ENCODE measurements at places on chromosomes 1 and 21.

DNA sequence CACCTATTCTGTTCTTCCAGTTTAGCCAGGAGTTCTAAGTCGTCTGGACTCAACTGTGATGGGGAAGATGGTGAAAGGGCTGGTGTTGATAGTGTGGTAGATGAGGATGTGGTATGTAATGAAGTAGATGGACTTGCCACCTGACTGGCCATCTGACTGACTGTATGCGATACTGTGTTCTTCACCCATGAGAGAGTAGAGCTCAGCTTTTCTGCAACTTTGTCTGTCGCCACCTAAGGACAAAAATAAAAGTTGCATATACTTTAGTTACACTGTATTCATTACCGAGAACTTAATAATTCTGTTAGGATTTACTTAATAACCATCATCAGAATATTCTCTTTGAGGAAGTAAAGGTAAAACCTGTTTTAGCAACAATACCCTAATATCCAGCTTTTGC, 48.5 kb downstream of the EVI5 start:
- no peak for DNase-seq

DNA sequence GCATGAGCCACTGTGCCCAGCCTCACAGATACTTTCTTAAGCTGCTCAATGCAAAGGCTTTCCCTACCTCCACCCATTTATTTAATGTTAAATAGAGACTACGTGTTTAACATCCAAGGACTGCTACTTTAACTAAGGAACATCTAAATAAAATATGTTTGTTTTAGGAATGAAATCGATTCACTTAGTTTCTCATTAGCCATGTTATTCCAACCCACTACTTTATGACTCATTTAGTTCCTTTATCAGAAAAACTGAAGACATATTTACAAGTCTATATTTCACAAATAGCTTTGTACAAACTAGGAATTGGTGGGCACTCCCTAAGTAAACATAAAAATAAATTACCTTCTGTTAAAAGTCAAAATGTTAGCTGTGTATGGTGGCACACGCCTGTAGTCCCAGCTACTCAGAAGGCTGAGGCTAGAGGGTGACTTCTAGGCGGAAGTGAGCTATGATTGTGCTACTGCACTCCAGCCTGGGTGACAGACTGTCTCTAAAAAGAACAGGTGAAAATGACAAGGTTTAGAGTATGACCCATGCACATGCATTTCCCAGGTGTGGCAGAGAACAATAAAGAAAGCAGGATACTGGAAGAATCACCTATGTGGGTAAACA, 39.9 kb upstream of the AK4 start:
- DNase-seq, result no peak

DNA sequence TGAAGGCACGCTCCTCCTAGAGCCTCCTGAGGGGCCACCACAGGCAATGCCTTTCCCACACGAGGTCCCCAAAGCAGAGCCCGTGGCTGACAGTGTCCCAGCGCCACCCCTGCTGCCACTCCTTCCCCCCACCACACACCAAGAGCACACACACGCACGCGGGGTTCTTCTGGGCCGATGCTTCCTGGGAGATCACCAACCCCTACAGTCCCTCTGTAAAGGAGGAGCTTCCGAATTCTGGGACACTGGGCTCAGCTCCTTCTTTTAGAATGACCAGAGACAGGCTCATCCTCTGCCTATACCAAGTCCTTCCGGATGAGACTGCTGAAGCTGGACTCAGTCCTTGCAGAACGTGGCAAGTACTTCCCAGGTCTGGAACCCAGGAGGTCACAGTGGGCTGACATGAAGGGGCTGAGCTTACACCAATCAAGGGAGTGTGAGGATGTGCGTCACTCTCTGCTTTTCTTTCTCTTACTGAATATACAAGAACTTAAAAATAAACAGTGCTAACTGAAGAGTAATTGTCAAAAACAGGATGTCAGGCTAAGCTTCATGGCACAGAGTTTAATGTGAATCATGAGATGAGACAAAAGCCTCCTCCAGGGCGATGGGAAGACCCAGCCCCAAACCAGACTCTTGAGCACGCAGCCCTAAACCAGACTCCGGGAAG, 12.7 kb downstream of the SSU72 start:
- no peak for DNase-seq

DNA sequence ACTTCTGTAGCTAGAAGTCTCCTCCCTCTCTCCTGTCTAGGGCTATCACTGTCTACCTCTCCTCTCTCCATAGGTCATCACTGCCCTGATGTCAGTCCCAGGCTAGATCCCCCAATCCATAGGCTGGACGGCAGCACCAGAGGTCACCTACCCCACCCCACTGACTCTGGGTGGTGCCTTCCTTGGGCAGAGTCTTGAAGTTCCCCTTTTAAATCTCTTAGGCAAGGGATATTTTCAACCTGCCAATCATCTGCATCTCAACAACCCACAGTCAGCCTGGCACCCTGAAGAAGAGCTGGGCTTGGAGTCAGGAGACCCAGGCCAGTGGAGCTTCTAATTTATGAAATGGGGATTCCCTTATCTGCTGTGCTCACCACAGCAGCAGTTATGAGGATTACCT, 13.2 kb downstream of the MYBPH start:
- no peak for DNase-seq

DNA sequence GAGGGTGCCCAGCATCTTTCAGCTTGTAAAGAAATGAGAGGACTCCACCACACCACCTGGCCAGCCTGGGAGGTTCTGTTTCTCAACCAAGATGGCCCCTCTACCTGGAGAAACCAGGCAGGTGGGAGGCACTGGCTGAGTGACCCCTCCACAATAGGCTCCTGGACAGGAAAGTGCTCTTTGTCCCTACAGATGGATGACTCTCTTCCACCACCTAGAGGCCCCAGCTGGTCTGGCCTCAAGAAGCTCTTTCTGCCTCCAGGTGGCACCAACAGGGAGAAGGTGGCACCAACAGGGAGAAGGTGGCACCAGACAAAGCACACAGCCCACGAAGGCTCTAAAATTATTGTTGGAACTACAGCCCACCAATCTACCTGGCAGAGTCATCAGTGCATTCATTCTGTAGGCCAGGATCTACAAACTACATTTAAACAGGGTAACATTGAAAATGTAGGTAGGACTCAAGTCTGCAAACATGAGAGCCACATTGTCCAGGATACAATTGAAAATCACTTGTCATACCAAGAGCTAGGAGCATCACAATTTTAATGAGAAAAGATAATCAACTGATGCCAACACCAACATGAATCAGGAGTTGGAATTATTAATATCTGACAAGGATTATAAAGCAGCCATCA, 14.4 kb downstream of the TMPRSS3 start:
- peak; percentile 3 for DNase-seq

DNA sequence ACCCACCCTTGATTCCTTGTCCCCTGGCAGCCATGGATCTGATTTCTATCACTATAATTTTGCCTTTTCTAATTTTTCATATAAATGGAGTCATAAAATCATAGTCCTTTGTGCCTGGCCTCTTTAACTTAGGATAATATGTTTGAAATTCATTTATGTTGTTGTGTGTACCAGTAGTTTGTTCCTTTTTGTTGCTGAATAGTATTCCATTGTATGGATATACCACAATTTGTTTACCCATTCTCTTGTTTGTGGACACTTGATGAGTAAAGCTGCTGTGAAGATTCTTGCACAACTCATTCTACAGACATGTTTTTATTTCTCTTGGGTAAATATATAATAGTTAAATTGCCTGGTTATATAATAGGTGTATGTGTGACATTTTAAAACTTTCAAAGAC, 22.7 kb upstream of the GJA8 start:
- no peak for DNase-seq

DNA sequence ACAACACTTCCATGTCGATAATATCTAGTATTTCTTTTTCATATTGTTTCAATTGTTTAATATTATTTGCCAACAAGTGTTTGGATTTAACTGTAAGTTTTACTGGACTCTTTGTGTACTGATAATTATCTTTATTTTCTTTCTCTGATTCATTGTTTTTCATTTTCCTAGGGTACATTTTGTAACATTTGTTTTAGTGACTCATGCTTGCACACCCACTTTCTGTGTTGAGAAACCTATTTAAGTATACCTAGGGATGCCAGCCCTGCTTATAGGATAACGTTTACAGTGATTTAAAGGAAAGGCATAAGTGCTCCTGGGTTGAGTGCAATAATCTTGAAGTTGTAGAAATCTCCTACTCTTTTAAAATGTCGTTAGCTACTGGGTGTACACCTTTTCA, 1386.0 kb upstream of the ADGRL4 start:
- DNase-seq, result no peak

- DNase-seq, result no peak
Measured at GRCh38 chr1:3717715-3718601, 34.3 kb upstream of the CCDC27 start.

GRCh38 chr1:54826226-54826816, 25.2 kb upstream of the TTC22 start:
- DNase-seq, result no peak

- DNase-seq, result no peak
Measured at GRCh38 chr1:172932981-172933380, 117.8 kb downstream of the TNFSF18 start.

GRCh38 chr1:69321311-69321710, 246.4 kb upstream of the LRRC7 start:
- no peak for DNase-seq

DNA sequence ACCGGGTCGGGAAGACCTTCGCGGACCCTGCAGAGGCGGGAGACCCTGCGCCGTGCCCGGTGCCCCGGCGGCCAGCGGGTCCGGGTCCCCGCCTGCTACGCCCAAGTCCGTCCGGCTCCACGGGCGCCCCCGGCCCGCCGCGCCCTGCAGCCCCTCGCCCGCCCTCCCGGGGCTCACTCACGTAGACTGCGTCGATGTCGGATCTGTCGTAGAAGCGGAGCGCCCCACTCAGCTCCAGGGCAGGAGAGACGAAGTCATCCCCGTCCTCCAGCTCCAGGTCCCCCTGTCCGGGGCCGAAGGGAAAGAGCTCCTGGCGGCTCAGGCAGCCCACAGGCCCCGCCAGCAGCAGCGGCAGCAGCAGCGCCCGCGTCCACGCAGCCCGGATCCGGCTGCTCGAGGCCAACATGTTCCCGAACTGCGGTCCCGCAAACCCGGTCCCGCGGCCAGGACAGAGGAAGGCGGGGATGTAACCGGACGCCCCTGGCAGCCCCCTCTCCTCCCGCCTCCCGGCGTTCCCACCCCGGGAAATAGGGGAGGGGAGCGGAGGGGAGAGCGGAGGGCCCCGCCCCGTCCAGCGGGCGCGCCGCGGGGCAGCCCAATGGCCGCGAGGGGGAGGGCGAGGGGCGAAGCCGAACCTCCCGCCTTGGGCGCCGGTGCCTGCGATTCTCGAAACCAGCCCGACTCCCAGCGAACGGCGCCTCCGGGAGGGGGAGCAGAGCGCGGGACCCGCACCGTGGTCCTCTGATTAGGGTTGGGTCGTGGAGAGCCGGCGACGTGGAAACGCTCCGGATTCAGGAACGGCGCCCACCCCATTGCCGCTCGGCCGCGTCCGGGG, at the start of gene NID1:
Gene NID1, minus strand, starts transcription at position 417 of the 835 bp plus-strand sequence. Its CDS starts 11 bp downstream, at position 406.
- DNase-seq, result peak; percentile 36

GRCh38 chr1:94535095-94535494, 6.5 kb downstream of the F3 start:
- DNase-seq, result no peak

DNA sequence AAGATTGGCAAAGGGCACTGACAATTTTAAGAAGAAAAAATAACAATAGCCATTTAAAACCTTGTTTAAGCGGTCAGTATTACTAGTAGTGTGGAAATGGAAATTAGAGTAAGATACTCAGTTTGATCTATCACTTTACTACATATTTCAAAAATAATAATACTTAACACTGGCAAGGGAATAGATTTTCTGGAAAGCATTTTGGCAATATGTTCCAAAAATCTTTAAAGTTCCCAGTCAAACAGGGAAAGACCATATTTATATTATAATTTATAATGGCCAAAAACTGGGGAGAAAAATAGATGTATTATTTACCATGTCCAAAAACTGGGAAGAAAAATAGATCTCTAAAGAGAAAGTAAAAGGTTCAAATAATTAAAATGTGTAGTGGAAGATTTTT, 28.6 kb upstream of the C1orf21 start:
- DNase-seq, result no peak

- peak; percentile 30 for DNase-seq
Measured at GRCh38 chr1:27057801-27058625, 45.4 kb upstream of the TENT5B start.

DNA sequence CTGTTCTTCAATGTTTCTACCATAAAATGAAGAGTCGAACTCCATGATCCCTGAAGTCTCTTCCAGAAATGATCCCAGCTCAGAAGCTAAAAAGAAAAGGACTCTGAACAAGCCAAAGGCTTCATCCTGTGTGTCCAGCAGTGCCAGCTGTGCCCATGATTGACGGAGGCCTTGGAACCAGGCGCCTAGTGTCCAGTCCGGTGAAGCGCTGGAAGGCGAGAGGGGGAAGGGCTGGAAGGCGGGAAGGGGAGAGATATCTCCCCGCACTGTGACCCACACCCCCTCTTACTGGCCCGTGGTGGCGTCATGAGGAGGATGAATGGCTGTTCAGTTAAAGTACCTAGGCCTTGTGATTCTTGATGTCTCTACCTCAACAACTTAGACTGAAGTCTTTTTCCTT, 10.4 kb upstream of the PLEKHA6 start:
- peak; percentile 86 for DNase-seq

DNA sequence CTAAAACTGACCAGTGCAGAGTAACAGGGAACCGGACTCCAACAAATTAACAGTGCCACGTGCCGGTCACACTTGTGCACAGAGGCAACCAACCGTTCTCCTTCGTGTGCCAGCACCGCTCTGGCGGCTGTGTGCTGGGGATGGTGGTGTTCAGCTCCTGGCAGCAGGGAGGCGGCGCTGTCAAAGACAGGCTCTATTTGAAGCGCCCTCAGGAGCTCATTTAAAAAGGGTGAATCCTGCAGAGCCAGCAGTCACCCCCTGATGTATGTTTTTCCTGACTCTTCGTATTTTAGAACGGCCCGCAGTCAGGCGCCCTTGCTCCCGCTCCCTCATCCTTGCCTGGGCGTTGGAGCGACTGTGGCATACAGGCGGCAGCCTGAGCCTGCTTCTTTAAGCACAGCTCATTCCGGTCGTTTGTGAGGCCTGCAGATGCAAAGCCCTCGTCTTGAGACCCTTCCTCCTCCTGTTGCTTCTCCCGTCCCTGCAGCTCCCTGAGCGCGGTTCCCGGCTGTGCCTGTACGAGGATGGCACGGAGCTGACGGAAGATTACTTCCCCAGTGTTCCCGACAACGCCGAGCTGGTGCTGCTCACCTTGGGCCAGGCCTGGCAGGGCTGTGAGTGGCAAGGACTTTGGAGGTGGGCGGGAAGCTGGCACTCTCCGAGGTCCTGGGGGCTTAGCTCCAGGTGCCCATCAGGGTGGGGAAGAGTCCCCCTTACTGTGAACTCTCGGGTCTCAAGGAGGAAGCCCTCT, 1.1 kb downstream of the DFFB start:
- DNase-seq, result peak; percentile 51

- no peak for DNase-seq
Measured at GRCh38 chr1:149979245-149979971, 31.1 kb downstream of the OTUD7B start.

- DNase-seq, result no peak
Measured at GRCh38 chr1:61378494-61379180, 296.3 kb downstream of the NFIA start.

DNA sequence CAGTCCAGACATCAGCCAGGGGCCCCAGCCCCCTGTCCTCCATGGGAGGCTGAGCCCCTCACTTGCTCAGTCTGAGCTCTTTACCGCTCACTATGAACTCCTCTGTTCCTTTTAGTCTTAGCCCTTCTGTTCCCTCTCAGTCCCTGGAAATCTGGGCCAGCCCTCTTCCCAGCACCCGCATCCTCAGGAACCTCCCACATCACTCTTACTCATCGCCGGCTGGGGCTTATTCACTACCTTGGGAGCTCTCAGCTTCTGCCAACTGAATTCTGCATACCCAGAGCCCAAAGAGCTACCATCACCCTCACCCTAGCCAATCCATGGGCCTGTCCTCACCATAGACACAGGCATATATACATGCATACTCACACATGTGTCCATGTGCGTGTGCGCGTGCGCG, 11.5 kb downstream of the KNCN start:
- no peak for DNase-seq
